ENCODE measurements at places on chromosomes 1 and 21.

DNA sequence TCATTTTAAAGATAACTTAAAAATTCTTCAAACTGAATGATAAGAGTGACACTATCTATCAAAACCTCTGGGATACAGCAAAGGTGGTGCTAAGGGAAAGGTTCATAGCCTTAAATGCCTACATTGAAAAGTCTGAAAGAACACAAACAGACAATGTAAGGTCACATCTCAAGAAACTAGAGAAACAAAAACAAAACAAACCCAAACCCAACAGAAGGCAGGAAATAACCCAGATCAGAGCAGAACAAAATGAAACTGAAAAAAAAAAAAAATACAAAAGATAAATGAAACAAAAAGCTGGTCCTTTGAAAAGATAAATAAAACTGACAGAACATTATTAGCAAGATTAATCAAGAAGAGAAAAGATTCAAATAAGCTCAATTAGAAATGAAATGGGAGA is 6.8 kb downstream of the ODF2L start:
- DNase-seq, result no peak

- no peak for DNase-seq
Observed at GRCh38 chr1:237398751-237399150, 356.8 kb downstream of the RYR2 start.

GRCh38 chr21:35390013-35390776 is 341.1 kb upstream of the RUNX1 start:
- no peak for DNase-seq

GRCh38 chr1:31739346-31739745 is 24.8 kb downstream of the ADGRB2 start:
- DNase-seq, result no peak

- DNase-seq, result no peak
Observed at GRCh38 chr1:94020764-94021579, 100.0 kb downstream of the ABCA4 start.

GRCh38 chr1:57111175-57111574 is 145.4 kb upstream of the C8B start:
- no peak for DNase-seq

DNA sequence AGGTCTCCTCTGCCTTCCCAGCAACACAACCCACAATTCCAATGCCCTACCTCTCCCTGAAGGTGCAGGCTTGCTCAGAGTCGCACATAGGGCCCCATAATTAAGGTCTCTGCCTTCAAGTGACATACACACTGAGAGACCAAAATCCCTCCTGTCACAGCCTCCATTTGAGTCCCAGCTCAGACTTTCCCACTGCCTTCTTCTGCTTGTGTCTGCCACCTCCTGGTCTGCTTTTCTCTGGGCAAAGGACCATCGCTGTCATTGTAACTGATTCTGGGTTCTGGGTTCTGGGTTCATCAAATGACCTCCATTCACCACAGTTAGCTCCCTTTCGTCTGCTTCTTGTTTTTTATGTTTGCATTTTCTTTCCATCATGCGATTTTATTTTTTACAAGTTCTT is 119.2 kb upstream of the ATP1B1 start:
- no peak for DNase-seq

- no peak for DNase-seq
Observed at GRCh38 chr1:24636661-24637357, 6.3 kb upstream of the SRRM1 start.

- DNase-seq, result peak; percentile 73
Observed at GRCh38 chr1:16498573-16499413, 15.3 kb downstream of the RNU1-1 start.

DNA sequence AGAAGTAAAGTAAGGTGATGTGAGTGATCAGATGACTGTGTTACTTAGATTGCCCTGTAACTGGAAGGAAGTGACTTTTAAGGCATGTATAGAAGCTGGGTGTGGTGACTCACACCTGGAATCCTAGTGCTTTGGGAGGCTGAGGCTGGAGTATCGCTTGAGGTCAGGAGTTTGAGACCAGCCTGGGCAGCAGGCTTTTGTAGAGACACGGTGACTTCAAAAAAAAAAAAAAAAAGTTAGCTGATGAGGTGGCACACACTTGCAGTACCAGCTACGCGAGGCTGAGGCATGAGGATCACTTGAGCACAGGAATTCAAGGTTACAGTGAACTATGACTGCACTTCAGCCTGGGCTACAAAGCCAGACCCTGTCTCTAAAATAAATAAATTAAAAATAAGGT is 2.3 kb upstream of the USP16 start:
- no peak for DNase-seq

DNA sequence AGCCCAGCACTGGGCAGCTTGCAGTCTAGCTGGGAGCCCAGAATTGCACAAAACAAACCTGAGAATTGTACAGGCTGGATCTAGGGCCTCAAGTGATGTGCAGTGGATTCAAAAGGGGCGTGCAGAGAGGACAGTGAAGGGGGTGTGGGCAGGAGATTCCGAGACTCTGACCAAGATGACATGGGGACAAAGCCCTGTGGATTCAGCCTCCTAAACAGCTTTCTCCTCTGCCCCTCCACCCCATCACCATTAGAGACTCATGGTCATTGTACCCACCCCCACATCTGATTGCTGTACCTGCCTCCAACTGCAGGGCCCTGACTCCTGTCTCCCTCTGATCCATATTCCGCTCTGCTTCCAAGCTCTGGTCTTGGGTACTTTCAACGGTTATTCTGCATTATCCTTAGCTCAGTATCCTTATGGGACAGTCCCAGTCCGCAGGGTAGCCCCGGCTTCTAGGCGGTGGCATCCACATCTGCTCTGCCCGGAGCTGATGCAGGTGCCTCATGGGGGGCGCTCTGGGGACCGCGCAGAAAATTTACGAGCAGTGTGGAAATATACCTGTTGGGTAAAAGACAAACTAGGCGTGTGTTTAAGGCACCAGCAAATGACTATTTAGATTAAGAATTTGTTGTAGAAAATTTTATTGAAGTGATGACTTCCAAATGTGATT is 1.7 kb upstream of the BMP8A start:
- DNase-seq, result no peak

- DNase-seq, result no peak
Observed at GRCh38 chr1:163528710-163529348, 207.1 kb downstream of the NUF2 start.

GRCh38 chr1:212959266-212960220 is 9.2 kb downstream of the VASH2 start:
- no peak for DNase-seq

GRCh38 chr1:27004471-27005165 is 8.0 kb downstream of the TENT5B start:
- no peak for DNase-seq

DNA sequence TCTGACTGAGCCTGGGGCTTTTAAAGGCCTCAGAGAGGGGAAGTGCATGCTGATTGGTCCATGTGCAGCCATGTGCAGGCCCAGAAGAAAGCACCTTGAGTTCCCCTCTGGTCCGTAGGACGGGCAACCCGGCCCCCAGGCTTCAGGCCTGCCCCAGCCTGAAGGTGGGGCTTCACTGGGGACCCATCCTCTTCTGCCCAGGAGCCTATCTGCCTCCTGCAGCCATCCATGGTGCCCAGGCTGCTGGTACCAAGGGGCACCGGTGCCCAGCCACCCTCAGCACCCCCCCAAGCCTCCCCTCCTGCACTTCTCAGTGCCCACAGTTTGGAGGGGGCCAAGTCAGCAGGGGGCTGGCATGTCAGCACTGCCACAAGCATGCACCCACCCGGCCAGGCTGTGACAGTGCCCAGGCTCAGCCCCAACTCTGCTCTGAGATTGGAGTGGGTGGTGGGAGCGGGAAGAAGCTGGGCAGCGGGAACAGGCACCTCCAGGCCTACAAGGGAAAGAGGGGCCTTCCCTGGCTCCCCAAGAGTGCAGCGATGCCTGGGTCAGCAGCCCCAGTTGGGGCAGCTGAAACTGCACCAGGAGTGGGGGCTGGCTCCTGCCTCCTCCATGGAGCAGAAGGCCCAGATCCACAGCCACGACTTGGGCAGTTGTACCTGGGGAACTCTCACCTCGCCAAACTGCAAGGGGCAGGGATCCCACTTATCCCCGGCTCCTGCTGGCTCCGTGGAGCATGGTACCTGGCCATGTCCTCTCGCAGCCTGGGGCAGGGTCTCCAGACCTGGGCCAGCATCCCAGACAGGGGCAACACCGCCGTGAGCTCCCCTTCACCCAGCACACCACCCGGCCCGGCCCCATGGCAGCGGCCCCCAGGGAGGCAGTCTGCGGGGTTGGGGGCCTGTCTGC is 11.7 kb downstream of the COL6A2 start:
- no peak for DNase-seq

- no peak for DNase-seq
Observed at GRCh38 chr1:156692441-156692924, 12.9 kb downstream of the CRABP2 start.

GRCh38 chr1:17117451-17118265 is 1.6 kb downstream of the PADI2 start:
- DNase-seq, result no peak

DNA sequence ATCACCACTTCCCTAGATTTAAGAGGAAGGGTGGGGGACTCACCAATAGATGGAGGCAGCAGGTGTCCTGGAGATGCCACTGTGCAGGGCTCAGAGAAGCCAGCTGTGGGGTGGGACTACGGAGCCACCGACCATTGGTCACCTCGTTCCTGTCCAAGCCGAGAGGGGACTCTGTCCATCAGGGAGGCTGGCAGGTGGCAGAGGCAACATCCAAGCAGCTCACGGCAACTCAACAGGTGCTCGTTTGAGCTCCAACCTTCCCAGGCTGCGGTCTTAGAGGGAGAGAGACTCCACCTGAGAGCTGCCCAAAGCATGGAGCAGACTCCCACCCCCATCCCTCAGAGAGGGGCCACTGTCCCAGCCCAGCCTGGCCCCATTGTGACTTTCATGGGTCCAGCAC is 71.4 kb downstream of the IGSF21 start:
- no peak for DNase-seq

GRCh38 chr1:160206036-160206389 is 829 bp downstream of the PEA15 start:
- DNase-seq, result no peak

GRCh38 chr1:19684677-19685076 is 20.0 kb downstream of the HTR6 start:
- DNase-seq, result no peak

GRCh38 chr1:63651161-63651701 is 58.0 kb downstream of the PGM1 start:
- DNase-seq, result peak; percentile 3

- DNase-seq, result no peak
Observed at GRCh38 chr1:159172614-159173291, 1.3 kb downstream of the CADM3 start.

DNA sequence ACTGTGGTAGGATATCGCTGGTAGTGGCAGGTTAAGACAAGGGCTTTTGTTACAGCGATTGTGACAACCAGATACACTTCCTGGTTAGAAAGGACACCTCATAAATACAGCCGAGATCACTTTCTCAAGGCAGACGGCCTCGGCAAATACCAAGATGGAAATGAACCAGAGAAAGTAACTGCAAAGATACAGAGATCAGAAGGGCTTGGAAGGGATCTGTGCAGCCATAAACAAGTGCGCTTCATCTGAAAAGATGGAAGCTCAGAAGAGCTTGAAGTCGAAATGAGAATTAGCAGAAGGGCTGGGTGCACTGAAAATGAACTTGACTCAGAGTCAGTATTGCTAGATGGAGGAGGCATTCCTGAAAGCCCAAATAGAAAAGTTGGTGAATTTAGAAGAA is 7.1 kb downstream of the DHRS3 start:
- no peak for DNase-seq

DNA sequence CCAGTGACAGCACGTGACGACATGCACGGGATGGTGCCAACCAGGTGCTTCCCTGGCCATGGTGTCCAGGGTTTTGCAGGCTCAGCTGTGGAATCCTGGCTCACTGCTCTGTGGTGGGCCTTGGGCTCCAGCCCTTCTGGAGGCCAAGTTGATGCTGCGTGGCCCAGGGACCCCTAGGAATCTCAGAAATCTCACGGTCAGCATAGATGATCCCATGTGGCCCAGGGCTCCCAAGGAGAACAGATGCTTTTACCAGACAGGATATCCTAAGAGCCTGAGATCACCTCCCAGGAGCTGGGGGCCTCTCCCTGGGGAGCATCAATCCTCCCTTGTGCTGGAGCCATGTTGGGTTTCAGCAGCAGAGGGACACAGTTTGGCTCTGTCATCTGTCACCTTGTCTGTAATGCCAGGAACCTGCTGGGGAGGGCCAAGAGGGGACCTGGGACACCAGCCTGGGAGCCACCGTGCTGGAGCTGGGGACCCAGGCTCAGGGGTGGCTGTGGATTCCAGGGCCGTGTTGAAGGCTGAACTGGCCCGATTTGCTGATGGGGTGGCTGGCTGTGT is 63.9 kb downstream of the TRIM11 start:
- no peak for DNase-seq

DNA sequence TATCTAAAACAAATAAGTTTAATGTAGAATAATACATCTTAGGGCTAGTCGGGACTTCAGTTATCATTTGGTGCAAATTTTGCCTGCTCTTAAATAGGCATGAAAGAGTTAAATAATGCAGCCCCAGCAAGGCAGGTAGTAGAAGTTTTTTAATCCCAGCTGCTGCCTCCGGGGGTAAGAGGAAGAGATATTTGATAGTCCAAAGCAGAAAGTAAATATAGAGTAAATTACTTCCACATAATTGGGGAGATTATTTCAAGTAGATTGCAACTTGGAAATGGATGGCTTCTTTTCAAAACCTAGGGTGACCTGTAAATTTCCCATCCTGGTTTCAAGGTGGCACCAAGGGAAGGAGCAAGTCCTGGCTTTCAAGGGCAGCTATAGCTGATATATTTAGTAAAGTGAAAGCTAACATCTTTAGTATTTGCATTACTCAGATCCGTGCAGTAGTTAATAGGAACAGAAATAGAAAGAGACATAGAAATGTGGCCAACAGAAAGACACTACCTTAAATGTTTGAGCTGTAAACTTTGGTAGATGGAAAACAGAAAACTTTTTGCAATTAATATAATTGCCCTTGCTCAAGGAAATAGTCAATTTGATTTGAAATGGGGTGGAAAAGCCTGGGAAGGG is 109.1 kb downstream of the LMO4 start:
- DNase-seq, result no peak

DNA sequence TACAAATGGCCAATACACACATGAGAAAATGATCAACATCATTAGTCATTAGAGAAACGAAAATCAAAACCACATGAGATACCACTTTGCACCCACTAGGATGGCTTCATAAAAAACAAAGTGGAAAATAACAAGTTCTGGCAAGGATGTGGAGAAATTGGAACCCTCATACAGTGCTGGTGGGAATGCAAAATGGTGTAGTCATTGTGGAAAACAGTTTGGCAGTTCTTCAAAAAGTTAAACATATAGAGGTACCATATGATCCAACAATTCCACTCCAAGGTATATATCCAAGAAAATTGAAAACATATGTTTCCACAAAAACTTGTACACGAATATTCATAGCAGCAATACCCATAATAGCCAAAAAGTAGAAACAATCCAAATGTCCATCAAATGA is 231.6 kb upstream of the CSF3R start:
- DNase-seq, result no peak

GRCh38 chr1:36753451-36753850 is 270.7 kb upstream of the CSF3R start:
- DNase-seq, result no peak
